Left ventricle myocardium inferior (tissue), 1 donor: ENCODE measurements at places on chromosomes 1 and 21.

DNA sequence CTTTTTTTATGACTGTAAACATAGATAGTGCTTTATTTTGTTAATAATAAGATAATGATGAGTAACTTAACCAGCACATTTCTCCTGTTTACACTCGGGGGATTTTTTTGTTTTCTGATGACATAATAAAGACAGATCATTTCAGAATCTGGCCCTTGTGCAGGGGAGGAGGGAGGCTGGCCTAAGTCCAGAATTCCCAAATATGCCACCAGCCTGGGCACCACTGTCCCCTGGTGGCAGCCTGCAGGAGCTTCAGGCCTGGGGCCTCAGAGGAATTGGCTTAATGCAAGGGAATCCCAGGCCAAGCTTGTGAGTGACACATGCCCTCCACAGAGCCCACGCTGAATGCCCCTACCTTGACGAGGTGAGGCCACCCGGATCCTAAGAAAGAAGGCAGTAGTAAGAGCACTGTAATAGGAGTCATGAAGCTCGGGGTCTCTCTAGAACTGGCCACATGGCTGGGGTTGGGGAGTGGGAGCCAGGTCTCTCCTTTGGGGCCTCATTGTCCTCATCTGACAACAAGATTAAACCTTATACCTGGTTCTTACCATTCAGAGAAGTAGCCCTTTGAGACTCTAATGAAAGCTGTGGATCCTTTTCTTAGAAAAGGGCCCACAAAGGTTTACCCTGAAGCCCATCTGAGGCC lies 24.1 kb downstream of the ETNK2 start:
- peaks cover 36% of the 10 kb centered on the region for H3K36me3 ChIP-seq
- peak overlapping the region; percentile 72 for H3K27ac ChIP-seq
- no peaks in the 10 kb centered on the region for H3K27me3 ChIP-seq
- no peak overlapping the region for H3K4me3 ChIP-seq
- peak; percentile 42 for DNase-seq

GRCh38 chr1:6438047-6438525 lies 13.5 kb downstream of the ESPN start:
- DNase-seq, result peak; percentile 52
- H3K4me1 ChIP-seq, result peaks cover 8% of the 10 kb centered on the region
- H3K27ac ChIP-seq, result no peak overlapping the region

DNA sequence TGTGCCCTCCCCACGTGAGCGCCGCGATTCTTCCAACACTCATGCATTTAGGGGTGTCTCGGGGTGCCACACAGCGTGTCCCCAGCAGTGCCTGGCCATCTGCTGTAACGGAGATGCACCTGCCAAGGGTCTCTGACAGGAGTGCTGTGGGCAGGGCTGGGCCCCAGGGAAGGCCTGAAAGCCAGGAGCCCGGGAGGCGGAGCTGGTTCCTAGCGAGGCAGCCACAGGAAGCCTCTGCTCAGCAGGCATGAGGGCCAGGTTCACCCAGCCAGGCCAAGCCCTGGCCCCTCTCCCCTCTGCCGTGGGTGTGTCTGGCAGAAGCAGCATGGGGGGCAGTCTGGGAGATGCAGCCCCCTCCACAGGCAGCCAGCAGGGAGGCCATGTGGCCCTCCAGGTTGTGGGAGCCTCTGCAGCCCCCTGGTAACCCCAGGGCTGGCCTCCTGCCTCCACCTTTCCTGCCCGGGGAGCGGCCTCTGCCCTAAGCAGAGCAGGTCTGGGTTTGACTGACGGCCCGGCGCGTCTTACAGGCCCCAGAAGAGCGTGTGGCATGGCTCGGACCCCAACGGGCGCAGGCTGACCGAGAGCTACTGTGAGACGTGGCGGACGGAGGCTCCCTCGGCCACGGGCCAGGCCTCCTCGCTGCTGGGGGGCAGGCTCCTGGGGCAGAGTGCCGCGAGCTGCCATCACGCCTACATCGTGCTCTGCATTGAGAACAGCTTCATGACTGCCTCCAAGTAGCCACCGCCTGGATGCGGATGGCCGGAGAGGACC lies 30.4 kb downstream of the SLC19A1 start:
- no peak overlapping the region for H3K27ac ChIP-seq
- no peak overlapping the region for H3K4me3 ChIP-seq
- no peaks in the 10 kb centered on the region for H3K27me3 ChIP-seq
- no peaks in the 10 kb centered on the region for H3K4me1 ChIP-seq
- H3K36me3 ChIP-seq, result peaks cover 35% of the 10 kb centered on the region

- peaks cover 5% of the 10 kb centered on the region for H3K4me1 ChIP-seq
- H3K27ac ChIP-seq, result no peak overlapping the region
- H3K36me3 ChIP-seq, result no peaks in the 10 kb centered on the region
- no peak overlapping the region for H3K4me3 ChIP-seq
These were observed 21.1 kb upstream of the CDK18 start for GRCh38 chr1:205483372-205483771.

- H3K27me3 ChIP-seq, result no peaks in the 10 kb centered on the region
- H3K4me3 ChIP-seq, result no peak overlapping the region
- no peak for DNase-seq
These were observed 13.7 kb downstream of the TFAP2E start for GRCh38 chr1:35586808-35587207.

GRCh38 chr1:247578946-247579460 lies 9.2 kb upstream of the OR2G2 start:
- no peak overlapping the region for H3K27ac ChIP-seq
- DNase-seq, result no peak
- H3K4me3 ChIP-seq, result no peak overlapping the region
- H3K36me3 ChIP-seq, result no peaks in the 10 kb centered on the region
- H3K27me3 ChIP-seq, result no peaks in the 10 kb centered on the region

DNA sequence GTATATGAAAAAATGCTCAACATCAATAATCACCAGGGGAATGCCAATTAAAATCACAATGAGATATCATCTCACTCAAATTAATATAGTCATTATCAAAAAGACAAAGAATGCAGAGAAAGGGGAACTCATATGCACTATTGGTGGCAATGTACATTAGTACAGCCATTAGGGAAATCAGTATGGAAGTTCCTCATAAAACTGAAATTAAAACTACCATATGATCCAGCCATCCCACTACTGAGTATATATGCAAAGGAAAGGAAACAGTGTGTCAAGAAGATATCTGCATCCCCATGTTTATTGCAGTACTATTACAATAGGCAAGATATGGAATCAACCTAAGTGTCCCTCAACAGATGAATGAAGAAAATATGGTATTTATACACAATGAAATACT lies 32.1 kb upstream of the TEKT2 start:
- H3K27ac ChIP-seq, result no peak overlapping the region
- no peaks in the 10 kb centered on the region for H3K27me3 ChIP-seq
- no peak for DNase-seq
- peaks cover 42% of the 10 kb centered on the region for H3K36me3 ChIP-seq
- no peaks in the 10 kb centered on the region for H3K4me1 ChIP-seq

GRCh38 chr1:218728898-218729565 lies 383.9 kb downstream of the TGFB2 start:
- H3K4me3 ChIP-seq, result no peak overlapping the region
- no peak for DNase-seq
- H3K27ac ChIP-seq, result no peak overlapping the region
- no peaks in the 10 kb centered on the region for H3K36me3 ChIP-seq
- no peaks in the 10 kb centered on the region for H3K27me3 ChIP-seq

DNA sequence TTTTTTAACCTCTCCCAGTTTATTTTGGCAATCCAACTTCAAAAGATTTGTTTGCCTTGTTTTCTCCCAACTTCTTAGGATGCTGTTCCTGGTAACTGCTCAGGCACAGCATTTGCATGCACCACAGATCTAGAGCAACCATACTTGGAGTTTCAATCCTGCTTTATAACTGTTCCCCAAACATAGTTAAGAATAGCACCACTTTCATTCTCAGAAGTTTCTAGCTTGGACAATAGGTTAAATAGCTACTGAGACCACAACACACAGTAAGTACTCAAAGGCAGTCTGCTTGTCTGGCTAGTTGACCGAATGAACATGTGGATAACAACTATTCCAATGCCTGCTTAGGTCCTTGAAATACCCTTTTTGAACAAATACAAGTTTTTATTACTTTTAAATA lies 76.8 kb downstream of the FOXJ3 start:
- peak overlapping the region; percentile 55 for H3K27ac ChIP-seq
- no peaks in the 10 kb centered on the region for H3K27me3 ChIP-seq
- H3K36me3 ChIP-seq, result no peaks in the 10 kb centered on the region
- no peak overlapping the region for H3K4me3 ChIP-seq
- H3K4me1 ChIP-seq, result peaks cover 46% of the 10 kb centered on the region
- no peak for DNase-seq

GRCh38 chr1:164605254-164606091 lies 46.5 kb downstream of the PBX1 start:
- H3K27me3 ChIP-seq, result no peaks in the 10 kb centered on the region
- H3K27ac ChIP-seq, result no peak overlapping the region
- no peak for DNase-seq
- no peak overlapping the region for H3K4me3 ChIP-seq
- H3K36me3 ChIP-seq, result no peaks in the 10 kb centered on the region

DNA sequence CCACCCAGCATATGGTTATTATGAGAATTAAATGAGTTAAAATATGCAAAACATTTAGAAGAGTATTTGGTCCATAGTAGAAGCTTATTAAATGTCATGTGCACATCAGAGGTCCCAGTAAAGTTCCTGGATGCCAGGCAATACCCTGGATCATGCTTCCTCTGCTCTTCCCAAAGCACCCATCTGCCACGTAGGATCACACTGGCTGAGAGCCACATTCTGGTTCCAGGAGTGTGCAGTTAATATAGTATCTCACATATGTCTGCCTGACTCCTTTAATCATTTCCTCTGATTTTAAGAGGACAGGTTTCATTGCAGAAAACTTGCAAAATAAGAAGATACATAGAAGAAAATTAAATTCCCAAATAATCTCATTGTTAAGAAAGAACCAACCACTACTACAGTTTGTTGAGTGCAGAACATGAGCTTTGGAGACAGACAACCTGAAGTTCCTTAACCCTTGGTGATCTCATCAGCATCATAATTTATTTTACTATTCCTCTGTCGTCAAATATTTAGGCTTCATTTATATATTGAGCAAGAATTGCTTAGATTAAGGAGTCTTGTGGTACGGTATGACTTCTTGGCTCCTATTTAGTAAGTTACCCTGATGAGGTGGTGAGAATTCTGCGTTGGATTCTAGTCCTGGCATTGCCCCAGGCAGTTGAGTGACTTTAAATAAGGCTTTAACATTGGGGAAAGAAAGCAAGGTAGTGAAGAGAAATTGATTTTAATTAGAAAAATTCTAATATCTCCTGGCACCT lies 12.3 kb downstream of the SGIP1 start:
- H3K4me3 ChIP-seq, result no peak overlapping the region
- H3K27ac ChIP-seq, result no peak overlapping the region
- peaks cover 45% of the 10 kb centered on the region for H3K4me1 ChIP-seq
- DNase-seq, result no peak
- H3K36me3 ChIP-seq, result no peaks in the 10 kb centered on the region
- no peaks in the 10 kb centered on the region for H3K27me3 ChIP-seq

- H3K4me3 ChIP-seq, result no peak overlapping the region
- H3K27me3 ChIP-seq, result no peaks in the 10 kb centered on the region
These were observed 190.6 kb upstream of the SAMSN1 start for GRCh38 chr21:14736672-14737071.

- H3K36me3 ChIP-seq, result no peaks in the 10 kb centered on the region
- no peak for DNase-seq
- H3K4me1 ChIP-seq, result peaks cover 39% of the 10 kb centered on the region
- no peaks in the 10 kb centered on the region for H3K27me3 ChIP-seq
- peak overlapping the region; percentile 54 for H3K27ac ChIP-seq
- H3K4me3 ChIP-seq, result no peak overlapping the region
These were observed 7.4 kb downstream of the PIGM start for GRCh38 chr1:160024195-160024905.

- peaks cover 14% of the 10 kb centered on the region for H3K27me3 ChIP-seq
- DNase-seq, result no peak
- H3K4me3 ChIP-seq, result no peak overlapping the region
- no peak overlapping the region for H3K27ac ChIP-seq
- H3K36me3 ChIP-seq, result no peaks in the 10 kb centered on the region
- H3K4me1 ChIP-seq, result no peaks in the 10 kb centered on the region
These were observed 121.9 kb downstream of the ATG4C start for GRCh38 chr1:62905872-62906271.

GRCh38 chr1:119409731-119410130 lies 5.2 kb upstream of the HSD3B2 start:
- DNase-seq, result no peak
- H3K27ac ChIP-seq, result no peak overlapping the region

DNA sequence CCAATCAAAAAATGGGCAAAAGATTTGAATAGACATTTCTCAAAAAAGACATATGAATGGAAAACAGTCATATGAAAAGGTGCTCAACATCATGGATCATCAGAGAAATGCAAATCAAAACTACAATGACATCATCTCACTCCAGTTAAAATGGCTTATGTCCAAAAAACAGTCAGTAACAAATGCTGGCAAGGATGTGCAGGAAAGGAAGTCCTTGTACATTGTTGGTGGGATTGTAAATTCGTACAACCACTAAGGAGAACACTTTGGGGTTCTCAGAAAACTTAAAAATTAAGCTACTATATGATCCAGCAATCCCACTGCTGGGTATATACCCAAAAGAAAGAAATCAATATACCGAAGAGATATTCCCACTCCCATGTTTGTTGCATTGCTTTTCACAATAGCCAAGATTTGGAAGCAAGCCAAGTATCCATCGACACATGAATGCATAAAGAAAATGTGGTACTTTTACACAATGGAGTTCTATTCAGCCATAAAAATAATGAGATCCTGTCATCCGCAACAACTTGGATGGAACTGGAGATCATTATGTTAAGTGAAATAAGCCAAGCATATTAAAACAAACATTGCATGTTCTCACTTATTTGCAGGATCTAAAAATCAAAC lies 17.9 kb downstream of the GBP5 start:
- H3K4me3 ChIP-seq, result no peak overlapping the region
- no peaks in the 10 kb centered on the region for H3K36me3 ChIP-seq
- H3K4me1 ChIP-seq, result peaks cover 5% of the 10 kb centered on the region
- H3K27me3 ChIP-seq, result no peaks in the 10 kb centered on the region
- H3K27ac ChIP-seq, result peak overlapping the region; percentile 56
- no peak for DNase-seq

- peaks cover 5% of the 10 kb centered on the region for H3K36me3 ChIP-seq
- peak overlapping the region; percentile 62 for H3K27ac ChIP-seq
- peaks cover 34% of the 10 kb centered on the region for H3K4me1 ChIP-seq
These were observed 192.3 kb downstream of the SLC45A1 start for GRCh38 chr1:8510041-8510823.

DNA sequence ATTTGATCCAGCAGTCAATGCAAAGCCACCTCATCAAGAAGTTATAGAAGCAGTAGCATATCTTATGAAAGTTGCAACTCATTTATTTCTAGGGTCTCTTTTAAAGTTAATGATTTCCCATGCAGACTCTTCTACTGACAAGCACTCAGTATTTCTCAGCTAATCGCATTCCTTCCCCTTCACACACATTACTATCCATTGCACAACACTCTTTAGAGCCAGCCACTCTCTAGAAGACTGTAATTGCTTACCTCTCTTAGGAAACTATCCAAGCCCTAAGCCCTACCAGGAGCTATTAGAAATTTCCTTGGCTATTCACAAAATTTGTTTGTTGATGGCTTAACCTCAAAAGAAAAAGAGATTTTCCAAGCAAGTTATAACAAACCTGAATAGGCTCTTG lies 106.0 kb downstream of the ADAMTS1 start:
- no peaks in the 10 kb centered on the region for H3K36me3 ChIP-seq
- H3K27ac ChIP-seq, result no peak overlapping the region
- no peak overlapping the region for H3K4me3 ChIP-seq
- no peaks in the 10 kb centered on the region for H3K27me3 ChIP-seq
- no peak for DNase-seq
- H3K4me1 ChIP-seq, result no peaks in the 10 kb centered on the region

GRCh38 chr1:150271291-150271959 lies 1.2 kb upstream of the C1orf54 start:
- H3K27ac ChIP-seq, result peak overlapping the region; percentile 82
- no peak overlapping the region for H3K4me3 ChIP-seq
- no peak for DNase-seq
- peaks cover 11% of the 10 kb centered on the region for H3K36me3 ChIP-seq
- no peaks in the 10 kb centered on the region for H3K27me3 ChIP-seq
